G401 (cell line): ENCODE measurements at places on chromosomes 2 and 18.

DNA sequence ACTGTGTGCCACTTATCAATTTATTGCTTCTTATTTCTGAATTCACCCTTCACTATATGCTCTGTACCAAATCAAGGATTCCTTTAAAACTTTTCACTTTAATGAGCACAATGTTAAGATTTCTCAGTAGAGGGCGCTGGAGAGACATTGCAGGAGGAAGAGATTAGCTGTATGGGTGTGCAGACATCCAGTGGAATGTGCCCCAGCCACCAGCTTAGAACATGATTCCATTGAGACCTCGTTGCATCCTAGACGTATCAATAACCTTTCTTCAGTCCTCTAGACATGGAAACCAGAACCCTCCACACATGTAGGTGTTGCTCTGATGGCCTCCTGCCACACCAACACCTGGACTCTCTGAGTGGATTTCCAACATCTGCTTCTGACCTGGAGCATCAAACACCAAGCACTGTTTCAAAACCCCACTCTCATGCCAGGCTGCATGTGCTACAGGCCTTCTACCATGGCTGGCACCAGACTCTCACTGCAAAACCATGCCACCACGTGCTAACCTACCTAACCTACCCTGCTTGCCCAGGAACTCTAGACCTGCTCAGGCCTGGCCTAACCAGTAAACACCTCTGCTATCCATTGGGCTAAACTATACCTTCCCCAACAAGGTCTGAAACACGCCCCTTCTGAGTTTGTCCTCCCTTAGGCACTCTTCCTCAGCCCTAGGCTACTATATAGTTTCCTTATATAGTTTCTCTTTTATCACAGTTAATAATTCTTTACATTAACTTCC, 633.2 kb upstream of the PKDCC start:
- peak; percentile 3 for DNase-seq

DNA sequence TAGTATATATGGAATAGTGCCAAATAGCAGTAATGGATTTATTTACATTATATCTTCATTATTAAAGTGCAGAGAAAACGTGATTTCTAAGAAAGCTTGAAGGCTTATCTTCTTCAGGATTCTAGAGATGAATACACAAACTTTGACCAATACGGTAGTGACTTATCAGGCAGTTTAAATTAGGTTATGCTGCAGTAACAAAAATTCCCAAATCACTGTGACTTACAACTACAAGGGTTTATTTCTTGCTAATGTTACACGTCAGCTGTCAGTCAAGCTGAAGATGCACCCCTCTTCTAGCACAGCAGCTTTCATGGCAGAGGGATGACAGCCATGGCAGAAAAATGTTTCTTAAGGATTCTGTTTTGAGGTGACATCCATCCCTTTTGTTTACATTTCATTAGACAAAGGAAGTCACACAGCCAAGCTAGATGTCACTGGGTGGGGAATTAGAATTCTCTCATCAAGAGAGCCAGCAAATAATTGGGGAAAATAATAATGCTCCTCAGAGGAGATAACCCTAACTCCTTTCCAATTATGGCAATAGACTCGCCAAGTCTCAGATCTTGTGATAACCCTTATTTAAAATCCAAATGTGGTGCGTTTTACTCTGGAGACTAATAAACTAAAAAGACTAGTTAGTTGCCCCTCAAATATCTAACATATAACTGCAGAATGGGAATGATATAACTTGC, 268.3 kb upstream of the CYP26B1 start:
- DNase-seq = no peak

DNA sequence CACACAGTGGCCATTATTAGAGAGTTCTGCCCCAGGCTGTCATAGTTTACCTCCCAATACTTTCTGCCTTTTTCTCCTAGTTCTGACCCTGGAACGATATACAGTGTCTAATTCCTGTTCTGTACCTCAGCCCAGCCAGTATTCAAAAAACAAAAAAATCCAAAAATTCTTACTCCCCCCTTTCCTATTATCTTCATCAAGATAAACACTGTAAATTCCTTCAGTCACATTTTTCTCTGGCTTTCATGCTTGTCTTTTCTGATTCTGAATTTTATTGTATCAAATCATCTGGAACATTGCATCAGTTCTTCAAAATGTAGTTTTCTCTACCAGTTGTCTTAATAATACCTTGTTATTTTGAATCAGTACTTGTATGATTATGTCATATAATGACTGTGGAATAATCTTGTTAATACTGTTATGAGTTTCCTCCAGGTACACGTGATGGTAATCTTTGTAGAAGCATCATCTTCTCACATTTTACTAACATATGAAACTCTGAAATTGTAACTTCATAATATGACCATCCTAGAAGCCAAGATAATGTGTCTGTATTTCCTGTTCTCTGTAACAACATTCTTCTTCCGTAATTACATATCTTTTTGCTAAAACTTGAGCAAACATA, 79.0 kb upstream of the NOSTRIN start:
- no peak for DNase-seq

DNA sequence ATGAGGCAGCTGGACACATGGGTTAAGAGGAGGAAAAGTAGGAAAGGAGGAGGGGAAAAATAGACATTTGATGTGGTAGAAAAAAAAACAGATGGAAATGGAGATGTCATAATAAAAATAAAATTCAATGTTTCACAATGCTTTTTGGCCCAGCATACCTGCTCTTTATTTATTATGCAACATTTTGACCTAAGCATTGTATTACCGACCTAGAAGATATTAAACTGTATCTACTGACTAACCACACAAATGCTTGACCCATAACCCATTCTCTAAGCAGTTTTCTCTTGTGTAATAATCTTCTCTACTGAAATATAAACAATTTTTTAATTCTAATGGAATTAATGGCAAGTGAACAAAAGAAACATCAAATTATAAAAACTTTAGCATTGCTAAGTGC, 362.3 kb downstream of the FBXO15 start:
- no peak for DNase-seq

DNA sequence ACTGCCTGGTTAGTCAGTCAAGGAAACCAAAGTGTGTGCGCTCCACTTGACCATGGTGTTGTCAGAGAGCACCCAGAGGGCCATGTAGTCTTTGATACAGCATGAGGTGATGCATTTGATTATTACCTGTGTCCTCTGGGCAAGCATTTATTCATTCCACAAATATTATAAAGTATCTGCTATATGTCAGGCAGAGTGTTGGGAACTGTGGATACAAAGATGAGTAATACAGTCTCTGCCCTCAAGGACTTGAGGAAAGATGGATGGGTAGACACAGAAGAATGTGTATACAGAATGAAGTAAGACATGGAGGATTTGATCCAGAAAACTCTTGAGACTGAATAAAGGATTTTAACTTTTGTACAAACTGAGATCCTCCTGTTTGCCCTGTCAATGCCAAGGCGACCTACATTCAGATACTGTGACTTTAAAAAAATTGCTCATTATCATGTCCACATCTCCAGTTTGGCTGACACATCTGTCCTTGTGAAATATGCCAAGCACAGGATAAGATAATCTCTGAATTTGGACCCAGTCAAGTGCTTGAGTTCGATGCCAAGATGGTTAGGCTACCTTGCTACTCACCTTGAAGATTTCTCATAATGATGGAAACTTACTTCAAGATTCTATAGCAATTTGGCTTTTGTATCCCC, 50.8 kb downstream of the ACYP2 start:
- no peak for DNase-seq

- no peak for DNase-seq
These were observed 139.3 kb downstream of the UPP2 start for GRCh38 chr2:158240975-158241374.
